Psoas muscle (tissue), 8 donors: ENCODE measurements at places on chromosomes 5 and 9. TPM values are rescaled to one million over a fixed set of nuclear protein-coding genes. Genes with fewer than 3 reads are reported as not detected.
A peak's percentile ranks its signal among the peaks of the same experiment; 100 is the strongest.

- no peaks in the 10 kb centered on the region for H3K27me3 ChIP-seq
- no peak overlapping the region for H3K4me3 ChIP-seq
- no peaks in the 10 kb centered on the region for H3K36me3 ChIP-seq
- no peak for DNase-seq
Measured at GRCh38 chr5:88925692-88926490, 42.9 kb upstream of the MEF2C start.

DNA sequence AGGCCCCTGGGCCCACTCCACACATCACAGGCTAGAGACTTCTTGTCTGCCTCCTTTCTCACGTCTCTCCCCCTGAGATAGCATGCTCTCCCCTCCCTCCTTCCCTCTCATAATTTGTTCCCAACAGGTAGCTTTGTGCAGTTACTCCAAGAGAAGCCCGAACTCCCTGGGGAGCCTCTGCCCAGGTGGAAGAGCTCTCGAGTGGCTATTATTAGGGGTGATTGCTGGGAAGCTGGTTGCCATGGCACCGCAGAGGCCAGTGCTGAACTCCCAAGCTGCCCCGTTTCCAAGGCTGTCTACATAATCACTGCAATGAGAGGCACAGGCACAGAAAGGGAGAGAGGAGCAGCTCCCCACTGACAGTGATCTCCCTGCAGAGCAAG is 104.7 kb upstream of the GPR151 start:
- no peak for DNase-seq
- H3K36me3 ChIP-seq, result no peaks in the 10 kb centered on the region
- H3K27me3 ChIP-seq, result no peaks in the 10 kb centered on the region

GRCh38 chr9:110135846-110136245 is 72.1 kb downstream of the C9orf152 start:
- no peaks in the 10 kb centered on the region for H3K27me3 ChIP-seq
- no peak overlapping the region for H3K4me3 ChIP-seq
- no peak for DNase-seq
- H3K27ac ChIP-seq, result no peak overlapping the region

DNA sequence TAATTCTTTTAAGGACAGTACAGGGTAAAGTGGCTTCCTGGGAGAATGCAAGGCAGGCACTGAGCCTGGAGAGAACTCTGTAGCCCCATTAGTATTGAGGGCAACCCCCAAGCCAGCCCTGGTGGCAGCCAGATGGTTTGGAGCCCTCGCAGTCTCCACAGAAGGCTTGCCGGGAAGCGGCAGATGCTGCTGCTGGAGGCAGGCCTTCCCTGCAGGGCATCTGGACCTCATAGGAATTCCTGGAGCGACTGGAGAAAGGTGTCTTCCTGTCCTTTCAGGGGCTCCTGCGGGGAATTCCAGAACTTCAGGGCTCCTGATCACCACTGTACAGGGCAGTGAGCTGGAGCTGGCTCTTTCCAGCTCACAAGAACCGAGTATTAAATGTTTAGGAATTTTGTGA is 167.5 kb downstream of the INSYN2B start:
- no peaks in the 10 kb centered on the region for H3K36me3 ChIP-seq
- H3K4me3 ChIP-seq, result no peak overlapping the region
- H3K4me1 ChIP-seq, result no peaks in the 10 kb centered on the region
- no peak overlapping the region for H3K27ac ChIP-seq
- H3K27me3 ChIP-seq, result no peaks in the 10 kb centered on the region
- no peak for DNase-seq

GRCh38 chr5:10120934-10121333 is 128.8 kb downstream of the ATPSCKMT start:
- no peak overlapping the region for H3K27ac ChIP-seq
- H3K4me1 ChIP-seq, result no peaks in the 10 kb centered on the region
- no peak for DNase-seq
- H3K27me3 ChIP-seq, result no peaks in the 10 kb centered on the region
- no peak overlapping the region for H3K4me3 ChIP-seq
- no peaks in the 10 kb centered on the region for H3K36me3 ChIP-seq

DNA sequence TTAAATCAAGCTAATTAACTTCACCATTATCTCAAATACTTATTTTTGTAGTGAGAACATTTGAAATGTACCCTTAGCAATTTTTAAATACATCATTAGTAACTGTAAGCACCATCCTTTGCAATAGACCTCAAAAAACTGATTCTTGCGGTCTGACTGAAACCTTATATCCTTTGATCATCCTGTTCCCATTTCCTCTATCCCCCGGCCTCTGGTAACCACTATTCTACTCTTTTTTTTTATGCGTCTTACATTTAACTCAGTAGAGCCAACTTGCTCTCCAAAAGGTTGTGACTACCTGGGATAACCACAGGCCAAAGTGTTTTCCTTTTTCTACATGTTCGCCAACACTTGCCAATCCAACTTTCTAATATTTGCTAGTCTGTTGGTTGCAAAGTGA is 106.1 kb downstream of the IRX1 start:
- H3K36me3 ChIP-seq, result no peaks in the 10 kb centered on the region
- H3K27me3 ChIP-seq, result peaks cover 3% of the 10 kb centered on the region
- no peaks in the 10 kb centered on the region for H3K4me1 ChIP-seq
- no peak for DNase-seq
- H3K4me3 ChIP-seq, result no peak overlapping the region
- no peak overlapping the region for H3K27ac ChIP-seq

DNA sequence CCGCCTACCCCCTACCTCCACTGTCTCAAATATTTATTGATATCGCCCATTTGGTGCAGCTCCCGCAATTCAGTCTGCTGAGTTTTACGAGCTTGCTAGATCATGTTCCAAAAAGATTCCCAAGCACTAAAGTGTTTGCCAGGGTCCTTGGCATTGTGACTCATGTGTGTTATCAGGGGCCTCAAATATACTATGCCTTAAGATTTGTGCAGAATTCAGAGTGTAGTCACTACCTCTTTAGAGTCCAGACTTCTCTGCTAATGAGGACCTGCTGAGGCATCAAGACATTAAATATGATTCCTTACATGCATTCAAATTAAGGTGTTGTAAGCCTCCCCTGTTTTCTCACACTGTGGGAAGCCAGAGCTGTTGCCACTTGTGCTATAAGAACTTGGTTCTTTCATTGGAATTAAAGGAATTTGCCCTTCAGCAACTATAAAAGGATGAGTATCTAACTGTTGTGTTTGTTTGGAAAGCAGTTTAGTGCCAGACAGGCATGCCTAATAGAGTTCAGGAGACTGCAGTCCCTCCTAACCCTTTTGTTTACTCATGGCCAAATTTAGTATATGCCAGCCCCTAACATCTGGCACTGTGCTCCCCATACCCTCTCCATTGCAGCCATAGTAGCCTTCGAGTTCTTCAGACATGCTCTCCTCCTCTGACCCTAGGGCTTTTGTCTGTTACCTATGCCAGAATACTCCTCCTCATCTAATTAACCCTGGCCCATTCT is 316.4 kb downstream of the NR3C1 start:
- H3K4me3 ChIP-seq, result no peak overlapping the region
- no peaks in the 10 kb centered on the region for H3K27me3 ChIP-seq
- peaks cover 21% of the 10 kb centered on the region for H3K4me1 ChIP-seq
- no peak overlapping the region for H3K27ac ChIP-seq

- H3K36me3 ChIP-seq, result no peaks in the 10 kb centered on the region
- no peak for DNase-seq
- H3K4me1 ChIP-seq, result no peaks in the 10 kb centered on the region
- H3K4me3 ChIP-seq, result no peak overlapping the region
- no peaks in the 10 kb centered on the region for H3K27me3 ChIP-seq
- H3K27ac ChIP-seq, result no peak overlapping the region
Measured at GRCh38 chr5:116542619-116543018, 32.0 kb downstream of the SEMA6A start.

DNA sequence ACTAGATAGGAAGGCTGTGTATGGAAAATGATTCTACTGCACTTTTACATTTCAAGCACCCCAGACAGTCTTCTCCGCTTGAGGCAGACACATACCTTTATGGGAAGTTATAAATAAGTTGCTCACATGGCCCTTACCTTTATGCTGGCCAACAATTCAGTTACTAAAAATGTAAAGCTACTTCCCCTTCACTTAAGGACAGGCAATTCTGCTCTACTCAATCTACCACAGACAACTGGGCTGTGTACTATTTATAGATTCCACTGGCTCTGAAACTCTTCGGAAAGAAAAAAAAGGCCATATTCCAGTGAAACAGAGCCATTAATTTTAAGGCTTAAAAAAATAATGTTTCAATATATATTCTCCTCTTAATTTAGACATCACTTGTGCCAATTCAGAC is 59.4 kb downstream of the ELAVL2 start:
- peaks cover 2% of the 10 kb centered on the region for H3K27me3 ChIP-seq
- H3K27ac ChIP-seq, result no peak overlapping the region
- no peak for DNase-seq
- no peaks in the 10 kb centered on the region for H3K36me3 ChIP-seq

DNA sequence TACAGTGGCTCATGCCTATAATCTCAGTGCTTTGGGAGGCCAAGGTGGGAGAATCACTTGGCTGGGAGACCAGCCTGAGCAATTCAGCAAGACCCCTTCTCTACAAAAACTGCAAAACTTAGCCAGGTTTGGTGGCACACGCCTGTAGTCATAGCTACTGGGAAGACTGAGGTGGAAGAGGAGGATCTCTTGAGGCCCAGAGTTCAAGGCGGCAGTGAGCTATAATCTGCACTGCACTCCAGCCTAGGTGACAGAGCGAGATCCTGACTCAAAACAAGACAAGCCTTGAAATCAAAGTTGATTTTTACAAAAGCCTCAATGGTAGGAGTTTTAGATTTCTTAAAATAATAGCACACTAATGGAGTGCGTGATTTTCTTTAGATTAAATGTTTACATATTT is 14.6 kb downstream of the UBE2D2 start:
- H3K27me3 ChIP-seq, result no peaks in the 10 kb centered on the region
- peak overlapping the region; percentile 38 for H3K27ac ChIP-seq
- H3K4me1 ChIP-seq, result peaks cover 61% of the 10 kb centered on the region
- H3K36me3 ChIP-seq, result no peaks in the 10 kb centered on the region

DNA sequence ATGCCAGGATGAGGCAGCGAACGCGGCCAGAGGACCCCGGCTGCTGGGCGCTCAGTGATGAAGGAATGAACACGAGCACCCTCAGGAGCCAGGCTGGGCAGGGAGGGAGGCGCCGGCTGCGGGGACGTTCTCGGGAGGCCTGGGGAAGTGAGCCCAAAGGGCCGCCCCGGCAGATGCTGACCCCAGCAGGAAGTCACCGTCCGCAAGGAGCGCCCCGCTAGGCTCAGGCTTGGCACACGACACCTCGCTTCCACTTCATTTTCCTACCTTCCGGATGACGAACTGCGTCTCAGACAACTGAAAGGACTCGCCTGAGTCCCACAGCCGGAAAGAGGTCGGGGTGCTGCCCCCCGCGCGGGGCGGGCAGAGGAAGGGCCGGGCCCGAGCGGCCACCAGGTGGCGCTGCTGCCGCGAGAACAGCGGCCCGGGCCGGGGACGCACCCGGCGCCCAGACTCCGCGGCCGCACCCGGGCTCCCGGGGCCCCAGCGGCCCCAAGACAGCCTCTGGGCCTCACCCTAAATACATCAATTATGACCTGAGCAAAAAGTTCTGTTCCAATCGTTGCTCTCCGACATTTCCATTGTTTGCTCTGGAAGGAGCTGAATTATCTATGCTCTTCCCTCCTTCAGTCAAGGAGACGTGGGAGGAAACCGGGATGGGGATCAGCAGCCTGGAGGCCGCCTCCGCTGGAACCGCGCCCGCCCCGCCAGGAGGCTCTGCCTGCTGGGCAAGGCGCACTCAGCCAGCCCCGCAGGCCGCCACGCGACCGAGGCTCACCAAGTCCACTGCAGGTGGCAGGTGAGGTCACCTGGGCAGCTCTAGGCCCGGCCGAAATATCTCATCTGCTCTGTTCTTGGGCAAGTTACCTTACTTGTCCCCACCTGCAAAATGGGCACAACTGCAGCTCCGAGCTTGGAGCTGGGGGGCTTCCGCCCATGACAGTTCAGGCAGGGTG is 107.0 kb downstream of the ZNF354C start:
- DNase-seq, result peak; percentile 58
- H3K27me3 ChIP-seq, result no peaks in the 10 kb centered on the region
- H3K36me3 ChIP-seq, result no peaks in the 10 kb centered on the region
- H3K4me1 ChIP-seq, result no peaks in the 10 kb centered on the region
- no peak overlapping the region for H3K27ac ChIP-seq

- no peak for DNase-seq
- peak overlapping the region; percentile 39 for H3K27ac ChIP-seq
- H3K4me3 ChIP-seq, result no peak overlapping the region
- H3K4me1 ChIP-seq, result peaks cover 27% of the 10 kb centered on the region
Measured at GRCh38 chr5:120435129-120435528, 29.0 kb upstream of the PRR16 start.

- no peaks in the 10 kb centered on the region for H3K36me3 ChIP-seq
- H3K27me3 ChIP-seq, result no peaks in the 10 kb centered on the region
- H3K4me3 ChIP-seq, result no peak overlapping the region
- H3K27ac ChIP-seq, result no peak overlapping the region
Measured at GRCh38 chr5:111762895-111763294, 5.9 kb upstream of the NREP start.

The CCDC171 gene
- 0.91 TPM for total RNA-seq

The PNPLA7 gene
- 11.6 TPM for total RNA-seq

The DIPK1B gene
- 2.7 TPM for total RNA-seq

The SMIM33 gene
- total RNA-seq, result not detected

The PTRH1 gene
- 16.3 TPM for total RNA-seq

The RASEF gene
- 0.11 TPM for total RNA-seq
